Fibroblast of skin of left biceps (primary cell): ENCODE measurements at places on chromosomes 5 and 9.
A peak's percentile ranks its signal among the peaks of the same experiment; 100 is the strongest.

- peak; percentile 21 for DNase-seq
Measured at GRCh38 chr5:34913072-34913471, 2.2 kb downstream of the RAD1 start.

DNA sequence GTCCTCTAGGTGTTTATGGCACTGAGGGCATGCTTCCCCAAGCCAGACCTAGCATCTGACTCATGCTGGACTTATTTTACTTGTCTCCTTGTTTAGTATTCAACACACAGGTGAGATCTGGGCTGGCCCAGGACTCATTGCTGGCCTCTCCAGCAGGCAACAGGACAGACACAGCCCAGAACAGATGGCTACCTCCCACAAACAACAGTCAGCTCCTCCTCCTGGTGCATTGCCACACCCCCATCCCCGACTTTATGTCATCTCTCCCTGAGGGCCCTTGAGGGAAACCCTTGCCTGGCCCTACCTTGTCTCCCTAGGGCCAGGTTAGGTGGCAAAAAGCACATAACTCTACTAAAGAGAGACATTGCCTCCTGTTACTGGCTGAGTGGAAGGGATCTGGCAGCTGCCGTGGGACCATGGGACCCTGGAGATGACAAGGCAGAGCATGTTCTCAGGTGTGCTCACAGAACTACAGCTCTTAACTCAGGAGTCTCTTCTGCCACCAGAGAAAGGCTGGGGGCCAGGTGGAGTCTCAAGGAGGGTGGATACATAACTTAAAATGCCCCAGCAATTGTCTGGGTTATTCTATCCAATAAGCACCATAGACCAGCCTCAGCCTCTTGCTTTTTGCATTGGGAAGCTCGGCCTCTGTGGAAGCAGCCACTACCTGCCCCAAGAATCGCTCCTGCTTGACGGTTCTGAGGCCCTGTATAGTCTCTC lies 2.3 kb downstream of the ACSL6 start:
- DNase-seq: no peak

DNA sequence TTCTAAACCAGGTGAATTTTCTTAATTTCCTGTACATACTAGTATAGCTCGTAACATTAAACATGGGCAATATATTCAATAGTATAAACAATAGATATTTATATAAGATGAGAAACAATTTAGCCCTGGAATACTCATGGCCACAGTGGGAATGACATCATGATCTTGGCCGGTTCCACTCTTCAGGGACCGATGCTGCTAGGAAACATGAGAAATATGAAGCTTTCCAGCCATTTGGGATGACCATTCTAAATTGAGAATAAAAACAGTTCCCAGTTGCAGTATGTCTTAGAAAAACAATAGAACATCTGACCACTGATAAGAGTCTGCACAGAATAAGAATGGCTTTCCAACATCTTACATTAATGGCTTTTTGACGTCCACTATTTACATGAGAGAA lies 33.3 kb upstream of the SLCO6A1 start:
- DNase-seq: no peak

GRCh38 chr5:88938488-88938887 lies 55.5 kb upstream of the MEF2C start:
- no peak for DNase-seq

DNA sequence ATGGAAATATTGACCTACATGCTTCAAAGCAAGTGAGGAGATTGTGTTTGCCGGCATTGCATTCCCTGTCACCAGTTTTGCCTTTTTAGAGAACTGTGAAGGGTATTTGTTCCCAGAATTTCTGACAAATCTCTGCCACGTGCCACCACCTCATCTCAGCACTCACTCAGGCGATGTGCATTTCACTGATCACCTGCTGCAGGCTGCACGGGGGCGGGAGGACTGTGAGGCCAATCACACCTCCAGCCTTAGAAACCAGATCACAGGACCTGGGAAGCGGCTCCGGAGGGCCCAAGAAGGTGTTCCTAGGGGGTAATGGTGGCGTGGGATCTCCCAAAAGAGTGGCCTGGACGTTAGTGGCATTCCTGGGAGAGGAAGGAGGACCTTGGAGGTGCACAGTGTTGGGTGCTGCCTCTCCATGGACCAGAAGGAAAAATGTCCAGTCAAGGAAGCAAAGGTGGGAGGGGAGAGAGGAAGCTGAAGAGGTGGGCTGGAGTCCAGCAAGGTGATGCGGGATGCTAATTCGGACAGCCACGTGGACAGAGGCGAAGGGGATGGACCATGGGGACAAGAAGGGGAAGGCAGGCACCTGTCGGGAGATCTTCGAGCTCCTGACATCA lies 63.6 kb upstream of the OLFM1 start:
- DNase-seq: no peak
